Activated CD4-positive, alpha-beta T cell treated with anti-CD3 and anti-CD28 coated beads, Interleukin-2, amount 50 U/mL, for 24 hours (primary cell): ENCODE measurements at places on chromosomes 6 and 20.

GRCh38 chr20:20664795-20665589, 47.5 kb downstream of the RALGAPA2 start:
- no peak for DNase-seq

DNA sequence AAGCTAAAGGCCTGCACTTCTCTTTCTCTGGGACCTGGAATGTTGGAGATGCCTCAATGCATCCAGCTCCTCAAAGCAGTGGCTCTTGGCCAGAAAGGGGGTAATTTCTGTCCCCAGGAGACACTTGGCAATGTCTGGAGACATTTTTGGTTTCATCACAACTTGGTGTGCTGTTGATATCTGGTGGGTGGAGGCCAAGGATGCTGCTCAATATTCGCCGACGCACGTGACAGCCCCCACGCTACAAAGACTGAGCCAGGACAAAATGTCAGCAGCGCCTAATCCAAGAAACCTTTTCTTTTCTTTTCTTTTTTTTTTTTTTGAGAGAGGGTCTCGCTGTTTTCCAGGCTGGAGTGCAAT, 79.8 kb downstream of the SULF2 start:
- DNase-seq, result no peak

DNA sequence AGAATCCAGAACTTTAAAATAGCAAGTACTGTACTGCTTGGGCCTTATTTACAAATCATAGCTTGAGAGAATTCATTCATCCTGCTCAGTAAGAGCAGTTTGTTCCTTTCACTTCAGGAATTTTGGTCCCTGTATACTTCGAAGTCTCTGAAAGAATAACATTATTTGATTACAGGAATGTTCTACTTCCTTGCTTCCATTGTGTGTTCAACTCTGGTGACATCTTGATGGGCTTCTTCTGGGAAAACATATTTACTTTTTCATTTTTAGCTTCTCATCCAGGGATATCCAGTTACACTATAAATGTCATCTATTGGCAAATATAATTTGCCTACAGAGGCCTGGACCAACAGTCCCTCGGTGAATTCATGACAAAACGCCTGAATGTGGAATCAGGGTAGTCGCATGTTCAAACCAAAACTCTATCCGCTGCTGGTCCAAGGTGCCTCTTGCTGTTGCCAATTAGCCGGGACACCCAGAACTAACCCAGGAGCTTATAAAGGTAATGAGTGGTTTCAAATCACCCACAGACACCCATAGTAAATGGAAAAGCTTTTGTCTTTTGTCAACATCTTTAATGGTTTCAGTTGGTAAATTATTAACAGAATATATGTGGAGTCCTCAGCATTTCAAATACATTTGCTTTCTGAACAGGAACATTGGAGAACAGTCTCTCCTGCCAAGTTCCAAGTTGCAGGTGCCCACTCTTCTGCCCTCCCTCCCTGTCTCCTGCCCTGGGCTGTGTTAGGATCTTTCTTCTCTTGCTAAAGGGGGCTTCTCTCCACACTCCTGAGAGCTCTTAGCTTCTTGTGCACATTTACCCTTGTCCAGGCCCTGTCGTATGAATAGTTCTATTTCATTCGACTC, 162.5 kb upstream of the CITED2 start:
- DNase-seq, result no peak

DNA sequence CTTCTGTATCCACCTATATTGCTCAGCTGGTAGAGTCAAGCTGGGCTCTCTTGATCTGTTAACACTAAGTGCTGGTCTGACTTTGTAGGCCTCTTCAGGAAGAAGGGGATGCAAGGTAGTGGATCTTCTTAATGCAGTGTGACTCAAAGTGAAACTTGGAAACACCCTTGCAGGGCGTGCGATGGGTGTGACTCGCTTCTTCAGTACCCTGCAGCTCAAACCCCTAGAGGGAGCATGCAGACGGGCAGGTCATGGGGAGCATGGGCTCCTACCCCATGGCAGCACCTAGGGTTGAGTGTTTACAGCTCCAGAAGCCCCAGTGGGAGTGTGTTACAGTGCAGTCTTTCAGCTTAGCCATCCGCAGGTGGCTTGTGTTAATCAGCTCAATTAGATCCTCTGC, 757 bp upstream of the SAMD3 start:
- peak; percentile 22 for DNase-seq

DNA sequence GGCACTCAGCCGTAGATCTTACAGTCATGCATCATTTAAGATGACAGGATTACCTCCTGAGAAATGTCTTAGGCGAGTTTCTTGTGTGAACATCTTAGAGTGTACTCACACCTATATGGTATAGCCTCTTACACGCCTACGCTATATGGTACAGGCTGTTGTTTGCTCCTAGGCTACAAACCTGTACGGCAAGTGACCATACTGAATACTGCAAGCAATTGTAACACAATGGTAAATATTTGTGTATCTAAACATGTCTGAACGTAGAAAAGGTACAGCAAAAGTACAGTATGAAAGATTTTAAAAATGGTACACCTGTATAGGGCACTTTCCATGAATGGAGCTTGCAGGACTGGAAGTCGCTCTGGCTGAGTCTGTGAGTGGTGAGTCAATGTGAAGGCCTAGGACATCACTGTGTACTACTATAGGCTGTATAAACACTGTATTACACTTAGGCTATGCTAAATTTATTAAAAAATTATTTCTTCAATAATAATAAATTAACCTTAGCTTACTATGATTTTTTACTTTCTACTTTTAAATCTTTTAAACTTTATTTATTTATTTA, 541 bp upstream of the IL20RA start:
- no peak for DNase-seq

DNA sequence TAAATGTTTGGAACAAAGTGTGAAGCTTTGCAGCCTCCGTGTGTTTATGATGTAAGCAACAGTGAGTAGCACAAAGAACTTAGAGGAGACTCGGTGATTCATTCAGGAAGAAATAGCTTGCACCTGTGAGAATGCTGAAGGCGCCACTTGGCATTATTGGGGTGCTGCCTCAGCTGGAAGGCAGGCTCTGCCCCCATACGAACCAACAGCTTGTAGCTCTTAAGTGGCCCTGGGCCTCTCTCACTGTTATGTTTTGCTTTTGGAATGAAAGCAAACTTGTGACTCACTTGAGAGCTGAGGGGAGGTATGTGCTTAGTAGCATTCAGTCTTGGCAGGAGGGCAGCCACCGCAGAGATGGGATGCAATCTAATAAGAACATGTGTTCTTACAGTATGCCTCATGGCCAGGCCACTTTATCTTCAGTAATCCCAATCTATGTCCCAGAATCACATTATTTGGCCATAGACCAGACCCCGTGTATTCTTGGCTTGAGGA, 310.7 kb downstream of the EYA4 start:
- no peak for DNase-seq

- DNase-seq, result no peak
Measured at GRCh38 chr6:20492099-20492498, 42.2 kb upstream of the CDKAL1 start.

GRCh38 chr20:62938105-62938888, at the start of gene GID8:
Gene GID8 (plus strand): TSS chr20:62938147. CDS start chr20:62941503, 3,356 bp downstream.
- no peak for DNase-seq

DNA sequence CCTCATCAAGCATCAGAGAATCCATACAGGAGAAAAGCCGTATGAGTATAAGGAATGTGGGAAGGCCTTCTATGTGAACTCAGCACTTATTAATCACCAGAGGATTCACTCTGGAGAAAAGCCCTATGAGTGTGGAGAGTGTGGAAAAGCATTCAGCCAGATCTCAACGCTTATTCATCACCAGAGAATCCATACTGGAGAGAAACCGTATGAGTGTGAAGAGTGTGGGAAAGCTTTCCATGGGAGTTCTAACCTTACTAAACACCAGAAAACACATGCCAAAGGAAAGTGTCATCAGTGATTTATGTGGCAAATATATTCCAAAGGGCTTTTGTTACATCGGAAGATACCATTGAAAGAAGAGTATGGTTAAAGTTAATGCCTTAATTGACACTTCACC, 25.4 kb downstream of the ZKSCAN8 start:
- DNase-seq, result no peak

GRCh38 chr6:17886891-17887290, 100.5 kb downstream of the KIF13A start:
- DNase-seq, result no peak
